ENCODE measurements at places on chromosomes 16 and 17. TPM values are rescaled to one million over a fixed set of nuclear protein-coding genes. Genes with fewer than 3 reads are reported as not detected.

SECTM1 gene
- total RNA-seq: 0.72 TPM

ALDH3A1 gene
- total RNA-seq: not detected

ST3GAL2 gene
- total RNA-seq: 48.1 TPM

SBK1 gene
- 0.07 TPM for total RNA-seq

IGF2BP1 gene
- total RNA-seq: not detected

TBC1D3E gene
- not detected for total RNA-seq

PRRT2 gene
- 0.87 TPM for total RNA-seq

FNDC8 gene
- not detected for total RNA-seq
